ENCODE measurements at places on chromosomes 2 and 18.

- DNase-seq, result no peak
Measured at GRCh38 chr2:101204400-101205115, 48.1 kb upstream of the CNOT11 start.

GRCh38 chr2:39615675-39616074 is 50.0 kb upstream of the TMEM178A start:
- no peak for DNase-seq

DNA sequence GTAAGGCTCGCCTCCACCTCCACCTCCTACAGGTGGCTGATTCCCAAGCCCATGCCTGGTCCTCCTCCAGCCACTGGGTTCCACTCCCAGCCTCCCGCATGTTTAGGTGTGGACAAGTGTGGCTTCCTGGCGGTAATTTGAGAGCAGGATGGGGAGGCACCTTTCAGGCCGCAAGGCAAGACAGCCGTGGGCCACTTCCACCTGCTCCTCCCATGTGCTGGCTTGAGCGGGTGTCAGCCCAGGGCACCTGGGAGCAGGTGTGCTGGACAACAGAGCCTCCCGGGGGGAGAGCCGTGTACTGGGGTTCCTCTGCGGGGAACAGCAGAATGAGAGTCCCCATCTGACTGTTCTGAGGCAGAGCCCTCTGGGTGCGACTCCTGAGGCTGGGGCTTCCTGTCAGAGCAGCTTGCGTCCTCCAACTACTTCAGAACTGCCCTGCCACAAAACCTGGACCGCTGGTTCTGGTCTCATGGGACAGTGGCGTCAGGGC is 83.9 kb downstream of the TPO start:
- no peak for DNase-seq

- no peak for DNase-seq
Measured at GRCh38 chr2:126543081-126543480, 112.9 kb upstream of the GYPC start.

- DNase-seq, result no peak
Measured at GRCh38 chr2:239129147-239129920, 271.5 kb downstream of the HDAC4 start.

DNA sequence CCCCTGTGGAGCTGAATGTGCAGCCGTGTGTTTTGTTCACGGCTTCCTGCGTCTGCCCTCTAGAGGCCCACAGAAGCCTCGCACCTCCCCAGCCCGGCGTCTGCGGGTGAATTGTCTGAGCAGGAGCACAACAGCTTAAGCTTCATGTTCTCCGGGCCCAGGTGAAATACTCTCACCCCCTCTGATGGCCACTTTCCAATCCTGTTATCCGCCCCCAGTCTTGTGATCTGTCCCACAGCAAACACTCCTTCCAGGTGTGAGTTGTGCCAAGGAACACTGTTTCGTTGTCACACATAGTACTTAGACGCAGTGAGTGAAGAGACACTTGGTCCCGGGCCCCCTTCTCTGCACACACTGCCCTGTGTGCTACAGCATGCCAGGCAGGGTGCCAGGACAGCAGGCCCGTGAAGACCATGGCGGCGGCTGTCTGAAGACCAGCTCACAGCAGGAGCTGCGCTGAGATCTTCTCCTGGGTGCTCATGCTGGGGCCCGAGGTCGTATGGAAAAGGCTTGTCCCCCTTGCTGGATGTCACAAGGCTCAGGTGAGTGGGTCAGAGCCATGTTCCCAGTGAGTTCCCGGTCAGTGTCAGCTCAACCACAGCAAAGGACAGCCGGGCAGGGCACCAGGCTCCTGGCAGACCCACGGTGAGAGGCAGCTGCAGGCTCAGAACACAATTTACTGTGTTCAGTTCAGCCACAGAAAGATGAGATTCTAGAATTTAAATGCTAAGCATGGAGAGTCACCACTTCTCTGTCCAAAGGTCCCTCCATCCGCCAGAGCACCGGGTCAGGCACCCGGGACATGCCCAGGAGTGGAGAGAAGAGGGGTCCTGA is 6.8 kb upstream of the PXDN start:
- DNase-seq, result peak; percentile 27
